ENCODE measurements at places on chromosomes 4 and X.

- H3K27ac ChIP-seq, result no peak overlapping the region
- no peak overlapping the region for H3K4me3 ChIP-seq
- H3K27me3 ChIP-seq, result no peaks in the 10 kb centered on the region
- peaks cover 4% of the 10 kb centered on the region for H3K36me3 ChIP-seq
- no peak for DNase-seq
- peaks cover 8% of the 10 kb centered on the region for H3K4me1 ChIP-seq
These were observed 117.9 kb downstream of the STIM2 start for GRCh38 chr4:26978387-26979053.

DNA sequence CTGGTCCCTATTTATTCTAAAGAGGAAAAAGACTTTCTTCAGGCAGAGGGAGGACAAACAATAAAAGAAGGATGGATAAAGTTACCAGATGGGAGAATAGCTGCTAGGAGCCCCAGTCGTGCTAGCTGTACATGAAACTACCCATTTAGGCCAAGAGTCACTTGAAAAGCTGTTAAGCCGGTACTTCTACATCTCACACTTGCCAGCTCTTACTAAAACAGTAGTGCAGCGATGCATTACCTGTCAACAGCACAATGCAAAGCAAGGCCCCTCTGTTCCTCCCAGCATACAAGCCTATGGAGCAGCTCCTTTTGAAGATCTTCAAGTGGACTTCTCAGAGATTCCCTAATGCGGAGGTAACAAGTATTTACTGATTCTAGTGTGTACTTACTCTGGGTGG, 1138.8 kb downstream of the ARAP2 start:
- no peak for DNase-seq
- H3K27me3 ChIP-seq, result no peaks in the 10 kb centered on the region
- H3K36me3 ChIP-seq, result no peaks in the 10 kb centered on the region
- no peaks in the 10 kb centered on the region for H3K4me1 ChIP-seq
- no peak overlapping the region for H3K27ac ChIP-seq
- no peak overlapping the region for H3K4me3 ChIP-seq

DNA sequence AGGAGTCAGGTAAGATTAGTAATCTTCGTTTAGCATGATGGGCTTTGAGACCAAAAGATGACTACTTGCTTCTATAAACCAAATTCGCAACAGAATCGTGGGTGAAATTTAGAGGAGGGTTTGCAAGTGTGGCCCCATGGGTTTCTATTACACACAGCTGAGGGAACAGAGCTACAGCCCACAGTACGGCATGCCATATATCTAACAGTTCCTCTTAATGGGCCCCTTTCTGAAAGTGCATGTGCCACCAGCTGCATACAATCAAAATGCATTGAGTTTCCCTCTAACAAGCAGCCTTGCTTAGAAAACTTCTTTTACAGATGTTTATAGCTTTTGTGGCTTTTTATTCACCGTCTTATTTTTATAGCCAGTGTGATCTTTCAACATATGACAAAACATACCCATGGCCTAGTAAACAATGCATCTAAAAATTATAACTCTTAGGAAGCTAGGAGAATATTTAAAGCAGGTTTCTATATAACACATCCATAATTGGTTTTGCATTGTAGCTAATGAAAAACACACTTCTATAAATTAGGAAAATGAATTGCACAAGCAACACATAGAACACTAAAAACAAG, 202.1 kb downstream of the PRDM5 start:
- H3K4me3 ChIP-seq, result no peak overlapping the region
- no peak for DNase-seq
- no peaks in the 10 kb centered on the region for H3K4me1 ChIP-seq

DNA sequence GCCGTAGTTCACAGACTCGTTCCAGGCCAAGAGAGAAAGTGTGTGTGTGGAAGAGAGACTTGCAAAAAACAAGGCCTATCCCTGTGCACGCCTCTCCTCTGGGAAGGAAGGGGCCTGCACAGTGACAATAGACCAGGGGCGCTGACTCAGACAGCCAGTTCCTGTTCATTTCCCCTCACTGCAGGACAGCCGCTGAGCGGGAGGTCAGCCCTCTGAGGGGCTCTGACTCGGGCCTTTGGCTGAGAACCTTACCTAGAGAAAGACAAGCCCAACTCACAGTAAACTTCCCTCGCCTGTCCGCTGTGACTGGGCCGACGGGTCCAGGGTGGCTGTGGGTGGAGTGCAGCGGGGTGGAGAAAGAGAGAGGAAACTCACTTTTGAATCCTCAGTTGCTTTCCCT, 52.1 kb downstream of the RTL5 start:
- no peak overlapping the region for H3K4me3 ChIP-seq
- peaks cover 18% of the 10 kb centered on the region for H3K4me1 ChIP-seq
- no peaks in the 10 kb centered on the region for H3K27me3 ChIP-seq
- H3K27ac ChIP-seq, result no peak overlapping the region
- no peak for DNase-seq

GRCh38 chr4:68383115-68383514, 33.2 kb upstream of the YTHDC1 start:
- no peak overlapping the region for H3K27ac ChIP-seq
- no peak overlapping the region for H3K4me3 ChIP-seq
- no peaks in the 10 kb centered on the region for H3K27me3 ChIP-seq
- H3K4me1 ChIP-seq, result no peaks in the 10 kb centered on the region
- no peaks in the 10 kb centered on the region for H3K36me3 ChIP-seq
- DNase-seq, result no peak

DNA sequence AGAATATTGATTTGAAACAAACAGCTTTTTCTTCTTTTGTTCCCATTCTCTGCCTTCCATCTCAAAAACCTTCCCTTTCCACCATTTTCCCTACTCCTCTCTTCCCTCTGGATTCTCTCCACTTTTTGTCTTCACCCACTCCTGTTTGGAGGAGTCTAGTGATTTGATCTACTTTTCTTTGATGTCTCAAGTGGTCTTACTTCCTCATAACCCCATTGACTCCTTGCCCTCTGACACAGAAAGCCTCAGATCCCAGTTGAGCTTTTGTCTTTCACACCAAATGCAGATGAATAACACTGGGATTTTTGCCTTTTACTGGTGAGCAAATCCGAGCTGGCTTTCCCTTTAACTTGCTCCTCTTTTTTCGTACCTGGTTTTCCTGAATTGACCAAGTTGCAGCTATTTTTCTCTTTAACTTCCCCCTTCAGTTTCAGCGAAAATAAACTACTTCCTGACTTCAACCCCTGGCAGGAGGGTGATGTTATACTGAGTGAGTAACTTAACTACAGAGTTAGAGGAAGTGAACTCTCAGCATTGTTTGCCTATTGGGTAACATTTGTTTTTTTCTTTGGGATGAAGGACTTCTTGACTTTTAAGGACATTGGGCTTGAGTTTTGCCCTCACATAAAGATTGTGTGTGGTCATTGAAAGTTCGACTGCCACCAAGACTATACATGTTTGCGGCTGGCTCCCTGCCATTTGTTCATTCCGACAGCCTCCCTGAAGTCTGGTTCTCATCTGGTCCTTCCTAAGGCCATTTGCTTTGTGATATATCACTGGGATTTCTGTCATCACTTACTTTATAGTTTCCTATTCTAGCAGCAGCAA, 392.8 kb upstream of the NR3C2 start:
- no peaks in the 10 kb centered on the region for H3K4me1 ChIP-seq
- DNase-seq, result no peak
- no peaks in the 10 kb centered on the region for H3K27me3 ChIP-seq
- no peak overlapping the region for H3K27ac ChIP-seq

DNA sequence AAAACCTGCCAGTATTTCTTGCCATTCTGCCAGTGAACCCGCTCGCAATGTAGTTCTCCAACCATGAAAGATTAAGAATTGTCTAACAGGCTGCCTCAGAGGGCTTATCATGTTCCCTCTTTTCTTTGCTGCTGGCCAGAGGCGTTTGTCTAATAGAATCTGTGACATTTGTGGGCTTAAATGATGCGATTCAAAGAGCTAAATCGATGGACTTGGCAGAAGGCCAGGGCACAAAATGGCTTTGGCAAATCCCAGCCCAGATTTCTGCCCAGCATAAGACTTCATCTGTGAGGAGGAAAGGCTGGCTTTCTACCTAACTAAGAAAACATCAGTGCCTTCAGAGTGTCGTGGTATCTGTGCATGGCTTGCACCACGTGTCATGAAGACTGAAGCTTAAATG, 79.9 kb downstream of the TRPC5OS start:
- H3K4me3 ChIP-seq, result no peak overlapping the region
- no peak overlapping the region for H3K27ac ChIP-seq
- H3K36me3 ChIP-seq, result no peaks in the 10 kb centered on the region
- no peaks in the 10 kb centered on the region for H3K4me1 ChIP-seq
- no peak for DNase-seq

DNA sequence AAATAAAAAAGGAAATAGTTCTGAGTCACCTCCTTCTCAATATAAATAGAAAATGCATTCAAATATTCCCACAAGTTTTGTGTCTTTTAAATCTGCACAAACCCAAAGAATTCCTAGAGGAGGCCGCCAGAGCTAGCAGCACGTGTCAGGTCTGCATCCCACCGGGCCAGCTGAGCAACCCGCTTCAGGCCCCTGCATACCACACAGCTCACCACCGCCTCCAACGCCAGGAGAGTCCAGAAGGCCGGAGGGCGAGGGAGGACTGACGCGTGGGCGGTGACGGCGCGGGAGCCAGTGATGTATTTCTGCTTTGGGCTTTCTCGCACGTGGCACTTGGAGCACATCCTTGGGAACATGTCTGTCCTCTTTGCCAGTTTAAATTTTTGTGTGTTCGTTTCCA, 61.9 kb upstream of the CLDN34 start:
- no peak overlapping the region for H3K27ac ChIP-seq
- H3K4me1 ChIP-seq, result no peaks in the 10 kb centered on the region
- H3K4me3 ChIP-seq, result no peak overlapping the region
- H3K36me3 ChIP-seq, result no peaks in the 10 kb centered on the region
- no peaks in the 10 kb centered on the region for H3K27me3 ChIP-seq

DNA sequence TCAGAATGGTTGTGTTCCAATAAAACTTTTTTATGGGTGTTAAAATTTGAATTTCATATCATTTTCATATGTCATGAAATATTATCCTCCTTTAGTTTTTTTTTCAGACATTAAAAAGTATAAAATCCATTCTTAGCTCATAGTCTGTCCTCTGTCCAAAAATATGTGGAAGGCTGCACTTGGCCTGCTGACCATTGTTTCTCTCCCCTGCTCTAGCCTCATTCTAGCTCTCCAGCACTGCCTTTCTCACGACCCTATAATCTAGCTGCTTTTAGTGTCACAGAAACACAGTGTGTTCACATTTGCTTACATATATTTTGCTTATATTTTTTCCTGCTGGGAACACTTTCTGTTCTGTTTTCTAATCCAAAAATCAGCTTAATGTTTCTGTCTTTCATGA, 165.0 kb upstream of the ANK2 start:
- no peak overlapping the region for H3K4me3 ChIP-seq
- no peaks in the 10 kb centered on the region for H3K36me3 ChIP-seq
- no peaks in the 10 kb centered on the region for H3K27me3 ChIP-seq

DNA sequence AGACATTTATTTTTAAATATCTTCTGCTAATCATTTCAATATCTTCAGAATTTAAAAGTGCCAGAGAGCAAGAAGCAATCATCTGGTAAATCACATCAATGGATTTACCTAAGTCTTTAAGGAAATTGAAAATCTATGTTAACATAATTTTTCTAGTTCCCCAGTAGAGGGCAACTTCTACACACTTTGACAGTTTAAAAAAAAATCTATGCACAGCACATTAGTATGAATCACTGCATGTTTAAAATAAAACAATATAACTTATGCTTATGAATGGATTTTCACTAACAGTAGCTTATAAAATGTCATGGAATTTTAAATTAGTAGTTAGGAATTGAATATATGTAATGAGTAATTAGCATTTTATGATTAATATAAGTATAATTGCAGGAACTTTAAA, 126.5 kb downstream of the REELD1 start:
- H3K36me3 ChIP-seq, result no peaks in the 10 kb centered on the region
- H3K27ac ChIP-seq, result no peak overlapping the region
- H3K4me1 ChIP-seq, result no peaks in the 10 kb centered on the region
- no peak for DNase-seq
- no peaks in the 10 kb centered on the region for H3K27me3 ChIP-seq

- no peak for DNase-seq
- H3K4me3 ChIP-seq, result no peak overlapping the region
- H3K36me3 ChIP-seq, result peaks cover 6% of the 10 kb centered on the region
- no peak overlapping the region for H3K27ac ChIP-seq
- H3K27me3 ChIP-seq, result no peaks in the 10 kb centered on the region
- H3K4me1 ChIP-seq, result peaks cover 5% of the 10 kb centered on the region
These were observed 142.2 kb downstream of the AMMECR1 start for GRCh38 chrX:110175696-110176095.

Data from CD4-positive, alpha-beta T cell (primary cell).